NCI-H1105 treated with DMSO at 0.1 percent for 48 hours (cell line): ENCODE measurements at places on chromosomes 6 and 20.

DNA sequence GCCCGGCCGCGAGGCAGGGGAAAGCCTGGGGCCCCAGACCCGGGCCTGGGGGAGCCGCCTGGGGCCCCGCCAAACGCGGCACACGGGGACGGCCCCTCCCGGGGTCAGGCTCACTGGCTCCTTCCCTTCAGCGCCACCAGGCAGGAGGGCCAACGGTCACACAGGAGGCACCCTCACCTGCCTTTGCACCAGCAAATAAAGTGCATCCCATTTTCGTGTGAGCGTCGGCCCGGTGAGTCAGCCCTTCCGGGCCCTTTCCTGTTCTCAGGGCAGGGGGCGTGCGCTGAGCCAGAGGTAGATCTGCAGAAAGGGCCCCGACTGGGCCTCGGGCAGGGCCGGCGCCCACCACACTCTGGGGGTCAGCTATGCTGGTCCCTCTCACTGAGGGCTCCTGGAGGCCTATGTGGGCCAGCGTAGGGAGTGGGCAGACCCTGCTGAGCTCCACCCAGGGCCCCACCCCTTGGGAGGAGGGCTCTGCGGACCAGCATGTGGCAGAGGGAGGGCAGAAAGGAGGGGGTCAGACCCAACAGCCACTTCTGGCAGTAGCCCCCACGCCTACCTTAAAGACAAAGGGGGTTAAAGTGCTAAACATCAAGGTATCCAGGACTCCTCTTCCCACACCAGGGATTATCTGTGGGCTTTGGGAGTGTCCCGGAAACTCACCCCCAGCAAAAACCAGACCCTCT, 931 bp upstream of the UCKL1 start:
- peak; percentile 85 for DNase-seq

DNA sequence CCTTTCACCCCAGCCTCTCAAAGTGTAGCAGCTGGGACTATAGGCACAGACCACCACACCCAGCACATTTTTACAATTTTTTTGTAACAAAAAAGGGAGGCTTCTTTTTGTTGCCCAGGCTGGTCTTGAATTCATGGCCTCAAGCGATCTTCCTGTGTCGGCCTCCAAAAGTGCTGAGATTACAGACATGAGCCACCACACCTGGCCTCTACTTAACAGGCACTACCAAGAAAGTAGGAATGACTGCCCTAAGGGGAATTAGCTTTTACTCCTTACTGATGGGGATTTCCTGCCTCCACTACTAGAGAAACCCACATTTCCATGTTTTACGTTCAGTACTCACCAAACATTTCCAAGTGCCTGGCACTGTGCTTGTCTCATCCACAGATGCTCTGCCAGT, 109.6 kb downstream of the CARMIL1 start:
- no peak for DNase-seq

DNA sequence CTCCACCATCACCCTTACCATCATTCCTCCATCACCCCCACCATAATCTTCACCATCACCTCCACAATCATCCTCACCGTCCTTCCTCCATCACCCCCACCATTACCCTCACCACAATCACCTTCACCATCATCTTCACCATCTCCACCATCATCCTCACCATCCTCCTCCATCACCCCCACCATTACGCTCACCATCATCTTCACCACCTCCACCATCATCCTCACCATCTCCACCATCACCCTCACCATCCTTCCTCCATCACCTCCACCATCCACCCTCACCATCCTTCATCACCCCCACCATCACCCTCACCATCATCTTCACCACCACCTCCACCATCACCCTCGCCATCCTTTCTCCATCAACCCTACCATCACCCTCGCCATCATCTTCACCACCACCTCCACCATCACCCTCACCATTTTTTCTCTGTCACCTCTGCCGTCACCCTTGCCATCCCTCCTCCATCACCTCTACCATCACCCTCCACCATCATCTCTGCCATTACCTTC, 33.1 kb upstream of the MPC1 start:
- no peak for DNase-seq

DNA sequence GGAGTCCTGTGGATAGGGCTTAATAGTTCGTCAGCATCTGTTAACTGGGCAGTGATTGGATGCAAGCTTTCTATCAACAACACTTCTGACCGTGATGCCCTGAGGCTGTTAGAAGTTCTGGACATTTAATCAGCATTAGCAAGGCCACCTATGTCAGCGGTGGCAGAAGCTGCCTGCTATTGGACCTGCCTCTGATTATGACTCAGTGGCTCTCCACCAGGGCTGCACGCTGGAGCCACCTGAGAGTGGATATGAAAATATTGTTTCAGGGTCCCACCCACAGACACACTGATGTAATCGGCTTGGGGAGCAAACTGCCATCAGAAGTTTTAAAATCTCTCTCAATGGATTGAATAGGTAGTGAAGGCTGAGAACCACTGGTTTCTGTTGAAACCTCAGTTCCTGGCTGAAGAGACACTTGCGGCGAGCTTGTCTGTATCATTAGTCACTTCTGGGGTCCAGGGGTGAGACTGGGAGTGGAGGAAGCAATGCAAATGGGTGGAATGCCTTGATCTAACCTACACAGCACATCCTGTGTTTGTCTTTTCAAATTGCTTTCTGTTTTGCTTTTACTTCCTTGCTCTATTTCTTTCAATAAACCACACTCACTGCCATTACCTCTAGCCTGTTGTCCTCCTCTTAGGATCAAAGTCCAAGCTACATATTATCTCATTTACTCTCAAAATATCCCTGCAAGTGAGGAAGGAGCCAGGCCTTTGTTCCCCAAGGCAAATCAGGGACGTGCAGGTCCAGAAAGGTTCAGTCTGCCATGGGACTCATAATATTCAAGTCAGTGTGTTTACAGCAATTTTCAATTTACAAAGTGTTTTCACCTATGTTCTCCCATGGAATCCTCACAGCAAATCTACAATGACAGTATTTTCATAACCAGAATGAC, 4.2 kb downstream of the CLIC5 start:
- no peak for DNase-seq

DNA sequence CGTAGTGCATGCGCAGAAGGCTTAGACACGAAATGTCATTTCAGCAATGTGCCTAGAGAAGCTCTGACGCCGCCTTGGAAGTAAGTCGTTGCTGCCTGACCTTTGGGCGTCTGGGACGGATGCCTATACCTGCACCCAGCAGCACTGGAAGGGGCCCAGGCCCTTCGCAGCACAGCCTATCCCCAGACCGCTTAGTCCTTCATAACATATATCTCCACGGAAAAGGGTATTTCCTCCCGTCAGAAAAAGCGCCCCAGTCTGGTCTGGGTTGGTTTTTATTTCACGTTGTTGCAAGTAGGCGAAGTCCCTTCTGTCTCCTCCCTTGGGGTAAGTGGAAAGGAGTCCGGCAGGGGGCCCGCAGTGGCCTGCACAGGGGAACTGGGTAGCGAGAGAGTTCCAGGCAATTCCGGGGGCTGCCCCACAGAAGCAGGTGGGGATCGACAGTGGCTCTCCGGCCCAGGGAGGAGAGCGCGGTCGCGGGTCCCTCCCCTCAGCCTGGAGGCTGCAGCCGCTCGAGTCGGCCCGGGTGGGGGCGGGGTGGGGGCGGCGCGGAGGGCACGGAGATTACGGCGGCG, 559 bp upstream of the EYA4 start:
- DNase-seq: no peak

DNA sequence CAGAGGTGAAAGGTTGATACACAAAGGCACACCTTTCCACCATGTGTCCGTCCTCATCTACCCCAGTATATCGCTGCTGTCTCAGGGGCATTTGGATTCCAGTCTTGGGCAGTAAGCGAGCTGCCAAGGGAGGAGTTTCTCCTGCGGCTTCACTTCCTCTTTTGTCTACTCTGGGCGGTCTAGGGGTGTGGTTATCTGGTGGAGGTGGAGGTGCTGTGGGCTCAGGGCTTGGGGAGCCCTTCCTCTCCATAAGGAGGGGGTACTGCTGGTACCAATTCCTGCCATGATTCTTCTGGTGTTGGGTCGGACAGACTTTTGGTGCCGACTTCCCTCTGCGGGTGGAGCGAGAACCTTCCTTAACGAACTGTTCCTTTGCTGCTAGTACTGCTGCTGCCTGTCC, 31.9 kb upstream of the FABP7 start:
- DNase-seq: no peak

GRCh38 chr6:74851596-74851995, 354.3 kb downstream of the COL12A1 start:
- no peak for DNase-seq

GRCh38 chr6:126535138-126535537, 195.2 kb downstream of the CENPW start:
- DNase-seq: no peak

- no peak for DNase-seq
Measured at GRCh38 chr6:61555993-61556392, 730.0 kb downstream of the KHDRBS2 start.

- DNase-seq: peak; percentile 56
Measured at GRCh38 chr20:52191916-52192718, 538 bp upstream of the ZFP64 start.

DNA sequence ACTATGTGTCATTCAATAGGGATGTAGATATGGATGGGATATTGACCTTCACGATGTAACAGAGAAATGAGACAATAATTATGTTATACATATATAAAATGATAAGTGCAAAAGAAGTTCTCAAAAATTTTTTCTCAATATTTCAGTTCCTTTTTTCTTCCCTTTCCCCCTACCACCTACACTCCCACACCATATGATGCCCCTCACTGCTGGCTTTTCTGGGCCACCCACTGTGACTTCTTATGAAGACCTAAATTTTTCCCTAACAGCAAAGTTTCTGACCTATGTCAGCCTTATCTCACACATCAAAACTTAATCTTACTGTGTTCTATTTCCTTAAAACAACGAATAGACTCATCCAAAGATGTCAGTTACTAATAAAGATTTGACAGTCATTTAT, 89.9 kb upstream of the MYLIP start:
- DNase-seq: no peak

GRCh38 chr6:88455317-88455716, 289.2 kb upstream of the CNR1 start:
- peak; percentile 10 for DNase-seq

DNA sequence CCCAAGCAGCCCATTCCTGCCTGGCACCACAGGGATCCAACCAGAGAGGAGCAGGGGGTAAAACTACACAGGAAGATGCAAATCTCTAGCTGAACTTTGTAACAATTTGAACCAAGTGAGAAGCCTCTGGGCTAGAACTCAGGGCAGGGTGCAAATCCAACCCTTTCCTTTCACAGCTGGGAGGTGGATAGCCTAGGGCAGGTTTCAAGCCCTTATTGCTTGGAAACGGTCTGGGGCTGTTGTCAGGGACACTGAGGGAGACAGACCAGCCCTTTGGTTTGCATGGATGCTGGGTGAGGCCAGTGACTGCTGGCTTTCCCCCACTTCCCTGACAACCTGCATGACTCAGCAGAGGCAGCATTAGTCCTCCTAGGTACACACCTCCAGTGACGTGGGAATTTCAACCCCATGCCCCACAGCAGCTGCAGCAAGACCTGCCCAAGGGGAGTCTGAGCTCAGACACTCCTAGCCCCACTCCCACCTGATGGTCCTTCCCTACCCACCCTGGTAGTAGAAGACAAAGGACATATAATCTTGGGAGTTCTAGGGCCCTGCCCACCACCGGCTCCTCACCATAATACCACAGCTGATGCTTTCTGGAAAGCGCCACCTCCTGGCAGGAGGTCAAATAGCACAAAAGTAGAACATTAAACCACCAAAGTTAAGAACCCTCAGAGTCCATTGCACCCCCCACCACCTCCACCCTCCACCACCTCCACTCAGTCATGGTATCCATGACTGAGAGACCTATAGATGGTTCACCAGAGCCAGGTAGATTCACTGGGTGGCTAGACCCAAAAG, 797.7 kb upstream of the MAN1A1 start:
- DNase-seq: no peak

DNA sequence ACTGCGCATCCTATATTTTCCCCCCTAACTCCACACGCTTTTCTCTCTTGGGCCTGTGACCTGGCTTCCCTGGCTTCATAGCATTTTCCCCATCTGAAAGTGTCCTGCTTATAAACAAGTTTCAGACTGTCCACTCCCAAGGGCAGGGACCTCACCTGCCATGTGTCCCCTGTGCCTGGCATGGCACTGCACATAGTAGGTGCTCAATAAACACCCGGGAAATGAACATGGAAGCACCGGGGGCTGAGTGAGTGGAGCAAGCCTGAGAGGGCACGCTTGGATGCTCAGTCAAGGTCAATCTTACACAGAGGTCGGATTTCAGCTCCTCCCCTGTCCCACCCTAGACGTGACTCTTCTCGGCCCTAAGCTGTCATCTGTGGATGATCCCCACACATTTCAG, 96.9 kb downstream of the NFATC2 start:
- no peak for DNase-seq

- DNase-seq: peak; percentile 90
Measured at GRCh38 chr6:168838037-168838399, 397.0 kb downstream of the SMOC2 start.

- no peak for DNase-seq
Measured at GRCh38 chr6:147577488-147577887, 69.0 kb downstream of the SAMD5 start.

DNA sequence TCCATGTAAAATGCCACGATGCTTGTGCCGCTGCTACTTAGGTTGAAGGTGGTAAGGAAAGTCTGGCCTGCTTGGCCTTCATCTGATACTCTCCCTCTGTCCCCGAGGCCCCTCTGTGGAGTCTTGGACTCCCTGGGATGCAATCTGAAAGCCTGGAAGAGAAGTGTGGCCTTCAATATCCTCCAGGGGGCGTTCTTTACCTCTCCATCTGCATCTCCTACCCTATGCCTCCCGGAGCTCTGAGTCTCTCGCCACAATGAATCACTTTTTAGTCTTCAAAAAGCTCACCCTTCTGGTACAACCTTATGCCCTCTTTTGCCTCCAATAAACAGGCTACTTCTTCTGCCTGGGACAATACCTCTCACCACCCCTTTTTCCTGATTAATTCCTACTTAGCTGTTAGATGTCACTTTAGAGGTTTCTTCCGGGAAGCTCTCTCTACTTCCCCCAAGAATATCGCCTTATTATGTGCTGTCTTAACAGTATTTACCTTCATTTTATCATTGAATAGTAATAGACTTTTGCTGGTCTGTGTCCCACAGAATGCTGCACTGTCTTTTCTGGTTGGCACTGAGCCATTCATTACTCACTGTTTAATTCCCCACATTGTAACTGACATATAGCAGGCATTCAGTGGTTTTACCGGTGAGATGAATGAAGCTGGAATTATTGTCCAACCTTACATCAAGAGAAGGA, 13.9 kb upstream of the ATG5 start:
- DNase-seq: peak; percentile 84

- DNase-seq: no peak
Measured at GRCh38 chr6:107917451-107918375, 40.3 kb downstream of the SEC63 start.
